Stomach (tissue), 19 donors: ENCODE measurements at places on chromosomes 12 and 14. TPM values are rescaled to one million over a fixed set of nuclear protein-coding genes. Genes with fewer than 3 reads are reported as not detected.
A peak's percentile ranks its signal among the peaks of the same experiment; 100 is the strongest.

Gene B4GALNT3
- 78.8 TPM for total RNA-seq

Gene GNB3
- not detected for total RNA-seq

Gene LRFN5
- total RNA-seq, result not detected

Gene ACOT6
- not detected for total RNA-seq

Gene BCL11B
- total RNA-seq, result 1.3 TPM

DNA sequence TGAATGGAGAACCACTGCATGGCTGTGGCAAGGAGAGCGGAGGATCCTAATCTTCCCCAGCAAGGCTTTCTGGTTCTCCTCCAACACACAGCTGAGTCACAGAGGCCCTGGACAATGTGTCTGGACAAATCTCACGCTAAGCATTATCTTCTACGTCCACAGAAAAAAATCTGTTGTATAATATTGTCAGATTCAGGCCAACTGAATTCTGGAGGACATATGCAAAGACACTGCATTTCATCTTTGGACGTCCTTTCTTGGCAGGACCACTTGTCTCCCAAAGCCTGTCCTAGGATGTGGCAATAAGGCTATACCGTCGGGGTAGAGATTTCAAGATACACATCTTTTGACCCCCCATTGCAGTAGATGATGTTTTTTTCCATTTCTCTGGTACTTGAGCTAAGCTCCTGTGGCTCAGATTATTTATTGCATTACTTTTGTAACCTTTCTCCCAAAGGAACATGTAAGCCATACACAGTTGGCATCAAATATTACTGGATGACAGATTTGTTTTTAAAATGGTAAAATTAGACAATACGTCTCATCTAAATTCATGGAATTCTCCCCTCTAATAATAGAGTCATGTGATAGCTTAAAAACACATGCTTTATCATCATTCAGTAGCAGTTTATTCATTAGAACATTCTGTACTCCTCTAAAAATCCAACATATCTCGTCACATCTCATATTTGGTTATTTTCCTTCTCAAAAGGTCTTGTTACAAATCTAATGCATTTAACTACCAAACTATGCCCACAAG, 19.4 kb downstream of the LMO3 start:
- H3K4me3 ChIP-seq, result no peak overlapping the region
- H3K27me3 ChIP-seq, result no peaks in the 10 kb centered on the region
- no peak for DNase-seq

DNA sequence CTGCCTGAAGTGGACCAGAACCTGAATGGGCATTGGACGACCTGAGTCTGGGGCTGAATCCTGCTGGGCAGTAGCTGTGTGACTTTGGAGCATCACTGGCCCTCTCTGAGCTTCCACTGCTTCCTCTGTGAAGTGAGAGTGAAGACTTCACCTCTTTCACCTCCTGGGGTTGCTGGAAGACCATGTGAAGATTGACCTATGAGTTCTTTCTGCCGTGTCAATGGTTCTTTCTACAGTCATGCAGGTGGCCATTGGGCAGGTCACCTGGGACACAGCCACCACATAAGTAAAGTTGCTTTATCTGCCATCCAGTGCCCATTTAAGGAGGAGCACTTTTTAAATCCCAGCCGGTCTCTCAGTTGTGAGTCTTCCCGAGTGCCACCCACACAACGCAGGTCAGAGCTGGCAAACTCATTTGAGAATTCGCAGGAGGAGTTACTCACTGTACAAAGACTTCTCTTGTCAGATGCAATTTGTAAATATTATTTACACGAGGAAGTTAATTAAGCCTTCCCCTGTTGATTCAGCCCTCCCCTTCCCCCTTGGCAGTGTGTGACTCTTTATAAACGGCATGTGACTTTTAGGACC, 74.8 kb upstream of the TCL1B start:
- no peaks in the 10 kb centered on the region for H3K27me3 ChIP-seq
- no peaks in the 10 kb centered on the region for H3K36me3 ChIP-seq
- DNase-seq, result no peak
- no peak overlapping the region for H3K27ac ChIP-seq

- peaks cover 89% of the 10 kb centered on the region for H3K4me1 ChIP-seq
- H3K27me3 ChIP-seq, result no peaks in the 10 kb centered on the region
- no peaks in the 10 kb centered on the region for H3K36me3 ChIP-seq
- H3K27ac ChIP-seq, result peak overlapping the region; percentile 100
- H3K4me3 ChIP-seq, result peak overlapping the region; percentile 35
Observed at GRCh38 chr14:77040741-77041653, 12.5 kb upstream of the IRF2BPL start.

DNA sequence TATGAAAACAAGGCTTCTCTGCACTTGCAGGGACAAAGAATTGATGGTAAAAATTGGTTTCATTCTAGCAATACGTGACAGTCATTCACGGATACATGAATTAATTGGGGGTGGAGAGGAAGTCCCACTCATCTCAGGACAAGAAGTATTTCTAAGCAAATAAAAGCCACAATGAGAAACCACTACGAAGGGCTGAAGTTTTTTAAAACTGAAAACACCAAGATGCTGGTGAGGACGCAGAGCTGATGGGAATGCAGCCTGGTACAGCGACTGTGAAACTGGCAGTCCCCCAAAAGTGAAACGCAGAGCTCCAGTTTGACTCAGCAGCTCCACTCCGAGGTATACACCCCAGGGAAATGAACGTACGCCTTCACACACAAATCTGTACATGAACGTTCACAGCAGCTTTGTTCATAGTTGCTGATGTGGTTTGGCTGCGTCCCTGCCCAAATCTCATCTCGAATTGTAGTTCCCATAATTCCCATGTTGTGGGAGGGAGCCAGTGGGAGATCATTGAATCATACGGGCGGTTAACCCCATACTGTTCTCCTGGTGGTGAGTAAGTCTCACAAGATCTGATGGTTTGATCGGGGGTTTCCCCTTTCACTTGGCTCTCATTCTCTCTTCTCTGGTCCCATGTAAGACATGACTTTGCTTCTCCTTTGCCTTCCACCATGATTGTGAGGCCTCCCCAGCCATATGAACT, 89.0 kb downstream of the SCARB1 start:
- no peak overlapping the region for H3K27ac ChIP-seq
- peak; percentile 48 for DNase-seq
- peaks cover 24% of the 10 kb centered on the region for H3K4me1 ChIP-seq
- H3K36me3 ChIP-seq, result no peaks in the 10 kb centered on the region
- no peaks in the 10 kb centered on the region for H3K27me3 ChIP-seq
- peak overlapping the region; percentile 4 for H3K4me3 ChIP-seq

DNA sequence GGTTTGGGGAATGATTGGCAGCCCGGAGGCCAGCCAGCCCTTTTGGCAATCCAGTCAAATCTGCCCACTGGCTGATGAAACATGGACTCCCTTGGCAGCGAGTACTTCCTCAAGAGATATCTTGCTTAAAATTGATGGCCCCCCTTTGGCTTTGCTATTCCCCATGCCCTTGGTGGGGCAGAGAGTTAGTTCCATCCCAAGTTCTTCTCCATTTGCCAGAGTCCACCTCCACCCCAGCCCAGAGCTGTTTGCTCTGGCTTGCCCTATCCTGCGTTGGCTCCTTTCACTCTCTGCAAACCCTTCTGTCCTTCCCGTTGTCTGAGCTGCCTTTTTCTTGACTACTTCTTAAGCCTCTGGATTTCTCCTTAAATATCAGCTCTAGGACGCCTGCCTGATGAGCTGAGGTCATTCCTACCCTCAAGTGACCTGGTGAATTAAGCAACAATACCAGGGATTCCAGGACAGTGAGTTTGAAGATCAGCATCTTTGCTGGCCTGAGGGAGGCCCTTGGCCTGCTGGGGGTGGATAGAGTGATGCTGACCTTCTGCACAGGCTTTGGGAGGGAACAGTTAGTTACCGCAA, 212.0 kb downstream of the CACNA1C start:
- no peak for DNase-seq
- peak overlapping the region; percentile 71 for H3K27ac ChIP-seq
- peaks cover 31% of the 10 kb centered on the region for H3K4me1 ChIP-seq
- H3K27me3 ChIP-seq, result no peaks in the 10 kb centered on the region
- H3K4me3 ChIP-seq, result no peak overlapping the region
- no peaks in the 10 kb centered on the region for H3K36me3 ChIP-seq

GRCh38 chr12:128660532-128661225, 163.1 kb downstream of the SLC15A4 start:
- no peak overlapping the region for H3K4me3 ChIP-seq
- H3K36me3 ChIP-seq, result no peaks in the 10 kb centered on the region
- H3K27me3 ChIP-seq, result no peaks in the 10 kb centered on the region
- no peak for DNase-seq

- no peaks in the 10 kb centered on the region for H3K4me1 ChIP-seq
- no peaks in the 10 kb centered on the region for H3K27me3 ChIP-seq
- H3K36me3 ChIP-seq, result peaks cover 12% of the 10 kb centered on the region
Observed at GRCh38 chr12:15963271-15963670, 52.1 kb downstream of the DERA start.
